ENCODE measurements at places on chromosomes 4 and X. TPM values are rescaled to one million over a fixed set of nuclear protein-coding genes. Genes with fewer than 3 reads are reported as not detected.

The BEX5 gene
- 5.8 TPM for total RNA-seq

The MAGEB10 gene
- total RNA-seq, result not detected

The CLDN2 gene
- total RNA-seq, result not detected

The DNAAF6 gene
- total RNA-seq, result not detected

The TMEM156 gene
- 56.8 TPM for total RNA-seq

The UGT2B17 gene
- not detected for total RNA-seq

The RAB40AL gene
- total RNA-seq, result 0.24 TPM

The TRIM61 gene
- total RNA-seq, result 1.2 TPM

The SPP1 gene
- 0.19 TPM for total RNA-seq

The INTS6L gene
- total RNA-seq, result 28.6 TPM

The CDX4 gene
- not detected for total RNA-seq

The ANTXR2 gene
- 6.7 TPM for total RNA-seq

The DOK7 gene
- total RNA-seq, result not detected

The RNF175 gene
- 0.37 TPM for total RNA-seq

The TMPRSS11A gene
- not detected for total RNA-seq

- peaks cover 5% of the 10 kb centered on the region for H3K27me3 ChIP-seq
- H3K36me3 ChIP-seq, result no peaks in the 10 kb centered on the region
- peaks cover 39% of the 10 kb centered on the region for H3K4me1 ChIP-seq
- H3K27ac ChIP-seq, result peak overlapping the region; percentile 65
Observed at GRCh38 chrX:24494647-24495075, 29.6 kb downstream of the PDK3 start.

- no peaks in the 10 kb centered on the region for H3K27me3 ChIP-seq
- H3K36me3 ChIP-seq, result no peaks in the 10 kb centered on the region
- H3K4me1 ChIP-seq, result no peaks in the 10 kb centered on the region
Observed at GRCh38 chr4:19074036-19074435, 1052.5 kb upstream of the LCORL start.

DNA sequence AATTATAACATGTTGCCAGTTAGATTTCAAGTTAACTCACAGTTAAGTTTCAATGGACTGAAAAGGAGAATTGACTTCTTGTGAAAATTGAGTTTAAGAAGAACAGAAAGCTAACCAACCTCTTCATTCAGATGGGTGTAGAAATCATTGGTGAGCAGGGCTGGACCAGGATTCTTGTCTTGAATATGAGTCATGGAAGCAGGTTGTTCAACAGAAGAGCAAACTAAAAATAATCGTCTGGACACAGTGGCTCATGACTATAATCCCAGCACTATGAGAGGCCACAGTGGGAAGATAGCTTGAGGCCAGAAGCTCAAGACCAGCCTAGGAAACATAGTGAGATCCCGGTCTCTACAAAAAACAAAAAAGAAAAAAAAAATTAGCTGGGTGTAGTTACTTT lies 98.2 kb downstream of the ARSJ start:
- H3K36me3 ChIP-seq, result no peaks in the 10 kb centered on the region
- peaks cover 6% of the 10 kb centered on the region for H3K4me1 ChIP-seq
- DNase-seq, result no peak
- H3K27ac ChIP-seq, result no peak overlapping the region
- H3K4me3 ChIP-seq, result no peak overlapping the region

DNA sequence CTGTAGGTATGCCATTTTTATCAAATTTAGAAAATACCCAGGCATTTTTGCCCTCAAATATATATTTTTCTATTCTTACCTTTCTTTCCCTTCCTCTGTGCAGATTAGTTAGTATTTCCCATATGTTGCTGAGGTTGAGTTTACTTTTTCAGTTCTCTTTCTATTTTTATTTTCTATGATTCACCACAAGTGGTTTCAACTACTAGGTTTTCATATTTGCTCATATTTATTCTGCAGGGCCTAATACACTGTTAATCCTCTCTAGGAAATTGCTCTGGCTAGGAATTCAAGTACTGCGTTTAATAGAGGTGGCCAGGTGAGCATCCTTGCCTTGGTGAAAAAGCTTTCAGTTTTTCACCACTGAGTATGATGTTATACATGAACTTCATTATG lies 1535.3 kb upstream of the PCDH10 start:
- H3K4me3 ChIP-seq, result no peak overlapping the region
- no peak for DNase-seq
- no peaks in the 10 kb centered on the region for H3K4me1 ChIP-seq
- no peak overlapping the region for H3K27ac ChIP-seq

DNA sequence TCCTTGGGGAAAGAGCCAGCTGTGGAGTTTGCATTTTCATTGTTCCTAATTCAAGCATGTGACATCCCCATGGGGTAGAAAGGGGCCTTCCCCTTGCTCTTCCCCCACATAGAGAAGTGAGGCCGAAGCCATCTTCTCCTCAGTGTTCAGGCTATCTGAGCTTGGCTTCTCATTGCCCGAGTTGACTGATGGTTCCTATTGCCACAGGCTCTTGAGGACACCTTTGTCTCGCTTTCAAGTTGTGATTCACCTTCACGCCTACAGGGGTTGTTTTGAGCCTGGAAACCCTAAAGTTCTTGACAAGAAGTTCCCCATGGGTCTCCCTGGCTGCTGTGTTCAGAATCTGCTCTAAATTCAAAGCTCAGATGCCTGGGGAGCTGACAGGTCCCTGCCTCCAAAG lies 25.0 kb downstream of the CCNQ start:
- no peaks in the 10 kb centered on the region for H3K36me3 ChIP-seq
- DNase-seq, result no peak
- H3K4me1 ChIP-seq, result peaks cover 10% of the 10 kb centered on the region
- H3K27ac ChIP-seq, result no peak overlapping the region
- H3K27me3 ChIP-seq, result peaks cover 14% of the 10 kb centered on the region

- no peak for DNase-seq
- H3K27ac ChIP-seq, result no peak overlapping the region
- H3K27me3 ChIP-seq, result peaks cover 10% of the 10 kb centered on the region
- no peaks in the 10 kb centered on the region for H3K4me1 ChIP-seq
- no peak overlapping the region for H3K4me3 ChIP-seq
Observed at GRCh38 chr4:41134581-41134980, 79.8 kb downstream of the APBB2 start.

DNA sequence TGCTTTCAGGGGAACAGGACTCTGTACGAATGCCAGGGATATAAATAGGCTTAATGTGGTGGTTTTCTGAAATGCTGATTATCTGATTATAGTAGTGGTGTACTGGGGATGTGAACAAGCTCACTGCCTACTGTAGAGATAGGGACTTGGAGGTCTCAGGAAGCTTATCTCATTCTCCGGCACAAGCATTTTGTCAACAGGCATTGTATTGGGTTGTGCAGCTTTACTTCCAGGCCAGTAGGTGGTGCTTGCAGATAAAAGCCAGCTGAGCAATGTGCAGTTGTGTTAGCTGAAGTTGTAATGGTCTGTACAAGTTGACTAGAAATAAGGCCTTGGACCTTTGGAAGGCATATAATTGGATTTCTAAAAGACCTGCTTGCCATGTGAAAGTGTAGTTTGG lies 49.5 kb upstream of the TMLHE start:
- no peak overlapping the region for H3K4me3 ChIP-seq
- peaks cover 10% of the 10 kb centered on the region for H3K27me3 ChIP-seq
- H3K27ac ChIP-seq, result no peak overlapping the region
- H3K4me1 ChIP-seq, result no peaks in the 10 kb centered on the region
- DNase-seq, result no peak
- H3K36me3 ChIP-seq, result no peaks in the 10 kb centered on the region

GRCh38 chrX:15838017-15838416 lies 16.6 kb downstream of the AP1S2 start:
- H3K27me3 ChIP-seq, result no peaks in the 10 kb centered on the region
- peak; percentile 22 for DNase-seq
- H3K36me3 ChIP-seq, result no peaks in the 10 kb centered on the region
- no peak overlapping the region for H3K27ac ChIP-seq

DNA sequence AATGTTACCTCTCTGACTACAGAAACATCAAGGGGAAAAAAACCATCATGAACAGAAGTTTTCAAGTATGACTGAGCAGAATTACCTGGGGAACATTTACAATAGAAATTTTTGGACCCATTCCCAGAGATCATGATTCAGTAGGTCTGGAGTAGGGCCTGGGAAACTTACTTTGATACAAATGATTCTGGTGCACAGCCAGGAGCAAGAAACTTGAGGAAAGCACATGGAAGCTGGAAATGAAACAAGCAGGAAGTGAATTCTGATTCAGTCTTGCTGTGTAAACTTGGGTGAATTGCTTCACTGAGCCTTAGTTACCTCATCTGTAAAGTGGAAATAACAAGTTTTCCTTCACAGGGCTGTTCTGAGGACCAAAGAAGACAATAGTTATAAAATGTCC lies 192.5 kb upstream of the TAPT1 start:
- H3K36me3 ChIP-seq, result no peaks in the 10 kb centered on the region
- H3K4me3 ChIP-seq, result no peak overlapping the region
- no peaks in the 10 kb centered on the region for H3K27me3 ChIP-seq
- no peak for DNase-seq
- H3K4me1 ChIP-seq, result no peaks in the 10 kb centered on the region

- peak; percentile 5 for DNase-seq
- H3K27ac ChIP-seq, result no peak overlapping the region
Observed at GRCh38 chr4:168942985-168943384, 67.1 kb downstream of the CBR4 start.

DNA sequence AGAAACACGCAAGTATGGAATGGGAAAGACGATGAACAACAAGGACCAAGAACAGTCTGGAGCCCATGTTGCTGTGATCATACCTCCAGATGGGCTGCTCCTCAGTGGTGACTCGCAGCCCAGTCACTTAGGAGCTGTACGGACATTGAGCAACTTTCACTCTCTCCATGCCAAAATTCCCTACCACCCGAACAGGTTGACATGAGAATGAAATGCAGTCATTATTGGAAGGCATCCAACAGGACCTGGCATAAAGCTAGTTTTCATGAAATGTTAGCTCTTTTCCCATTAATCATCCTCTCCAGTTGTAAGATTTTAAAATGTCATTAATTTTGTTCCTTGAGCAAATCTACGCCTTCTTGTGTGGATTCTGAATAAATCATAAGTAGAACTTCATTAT lies 82.7 kb upstream of the GPM6B start:
- no peaks in the 10 kb centered on the region for H3K4me1 ChIP-seq
- H3K4me3 ChIP-seq, result no peak overlapping the region
- no peak overlapping the region for H3K27ac ChIP-seq

DNA sequence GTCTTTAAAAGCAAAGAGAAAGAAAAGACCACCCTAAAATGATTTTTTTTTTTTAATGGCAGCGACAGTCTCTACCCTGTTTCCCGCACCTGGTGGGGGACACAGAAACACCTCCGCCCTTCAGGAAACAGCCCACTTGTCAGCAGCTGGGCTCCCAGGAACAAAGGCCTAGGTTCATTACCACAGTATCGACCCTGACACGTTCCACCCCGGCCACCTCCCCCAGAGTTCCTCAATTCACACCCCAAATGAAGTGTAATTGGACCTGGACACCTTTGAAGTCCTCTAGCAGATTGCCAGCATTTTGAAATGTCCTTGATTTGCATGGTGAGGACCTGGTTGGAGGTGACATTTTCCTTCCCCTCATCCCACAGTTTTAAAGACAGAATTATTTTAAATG lies 175.0 kb upstream of the BCOR start:
- peaks cover 11% of the 10 kb centered on the region for H3K27me3 ChIP-seq
- H3K4me3 ChIP-seq, result no peak overlapping the region
- peaks cover 10% of the 10 kb centered on the region for H3K4me1 ChIP-seq
- H3K36me3 ChIP-seq, result no peaks in the 10 kb centered on the region

- no peak overlapping the region for H3K4me3 ChIP-seq
- peaks cover 15% of the 10 kb centered on the region for H3K27me3 ChIP-seq
- H3K36me3 ChIP-seq, result no peaks in the 10 kb centered on the region
- peaks cover 15% of the 10 kb centered on the region for H3K4me1 ChIP-seq
- no peak overlapping the region for H3K27ac ChIP-seq
Observed at GRCh38 chrX:30822068-30822681, 66.9 kb downstream of the TAB3 start.

DNA sequence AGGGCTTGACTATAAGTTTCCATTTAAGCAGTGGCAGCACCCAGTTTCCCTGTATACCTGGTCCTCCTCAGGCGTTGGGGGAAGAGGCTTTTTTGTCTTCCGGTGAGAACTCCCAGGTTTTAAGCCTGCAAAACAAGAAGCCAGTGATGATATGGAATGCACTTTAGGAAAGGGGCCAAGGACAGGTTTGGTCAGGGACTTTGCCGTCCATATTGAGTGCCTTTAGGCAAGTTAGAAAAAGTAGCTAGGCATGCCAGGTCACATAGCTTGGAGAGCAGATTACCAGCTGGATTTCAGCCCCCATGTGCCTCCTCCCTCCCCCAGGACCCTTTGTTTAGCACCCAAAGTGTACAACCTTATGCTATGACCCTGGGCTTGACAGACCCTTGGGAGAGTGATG lies 13.6 kb upstream of the TIMM8A start:
- DNase-seq, result no peak
- H3K4me1 ChIP-seq, result no peaks in the 10 kb centered on the region
- no peak overlapping the region for H3K27ac ChIP-seq
- no peak overlapping the region for H3K4me3 ChIP-seq

- H3K4me1 ChIP-seq, result no peaks in the 10 kb centered on the region
- H3K27me3 ChIP-seq, result no peaks in the 10 kb centered on the region
- no peaks in the 10 kb centered on the region for H3K36me3 ChIP-seq
- DNase-seq, result no peak
Observed at GRCh38 chr4:42341518-42342026, 55.7 kb upstream of the SHISA3 start.

- no peak overlapping the region for H3K27ac ChIP-seq
- DNase-seq, result no peak
- H3K27me3 ChIP-seq, result peaks cover 7% of the 10 kb centered on the region
- H3K4me3 ChIP-seq, result no peak overlapping the region
- no peaks in the 10 kb centered on the region for H3K4me1 ChIP-seq
Observed at GRCh38 chr4:82599336-82599735, 37.5 kb upstream of the TMEM150C start.

- H3K4me3 ChIP-seq, result no peak overlapping the region
- H3K27me3 ChIP-seq, result no peaks in the 10 kb centered on the region
- no peak for DNase-seq
- H3K27ac ChIP-seq, result no peak overlapping the region
- H3K4me1 ChIP-seq, result no peaks in the 10 kb centered on the region
- no peaks in the 10 kb centered on the region for H3K36me3 ChIP-seq
Observed at GRCh38 chr4:188971125-188971524, 831.9 kb downstream of the TRIML1 start.

DNA sequence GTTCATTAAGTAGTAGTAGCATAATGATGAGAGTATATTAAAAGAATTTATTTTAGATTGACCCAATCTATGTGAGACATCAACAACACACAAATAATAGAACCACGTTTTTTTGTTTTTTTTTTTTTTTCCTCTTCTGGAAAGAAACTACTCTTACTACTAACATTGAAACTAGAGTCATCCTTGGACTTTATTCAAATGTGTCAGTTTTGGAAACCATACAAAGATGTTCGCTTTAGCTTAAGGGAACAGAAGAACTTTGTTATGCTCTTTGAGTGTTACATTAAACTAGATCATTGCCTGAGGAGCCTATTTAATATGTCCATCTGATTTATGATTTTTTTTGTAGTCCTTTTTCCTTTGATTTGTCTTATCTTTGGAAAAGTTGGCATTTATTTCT lies 166.7 kb downstream of the RPA4 start:
- DNase-seq, result no peak
- H3K27me3 ChIP-seq, result no peaks in the 10 kb centered on the region

- H3K27ac ChIP-seq, result no peak overlapping the region
- H3K4me1 ChIP-seq, result peaks cover 51% of the 10 kb centered on the region
- no peak overlapping the region for H3K4me3 ChIP-seq
- H3K27me3 ChIP-seq, result no peaks in the 10 kb centered on the region
- DNase-seq, result no peak
Observed at GRCh38 chr4:6933691-6934430, 24.2 kb downstream of the TBC1D14 start.

- no peaks in the 10 kb centered on the region for H3K36me3 ChIP-seq
- H3K4me3 ChIP-seq, result no peak overlapping the region
- H3K27ac ChIP-seq, result no peak overlapping the region
- no peaks in the 10 kb centered on the region for H3K4me1 ChIP-seq
- DNase-seq, result no peak
Observed at GRCh38 chr4:25440478-25441030, 63.5 kb downstream of the ANAPC4 start.

Data from activated T-cell treated with anti-CD3 and anti-CD28 coated beads, Interleukin-2, amount 50 U/mL, for 72 hours (primary cell).